Ureter (tissue), 1 donor: ENCODE measurements at places on chromosomes 12 and 14. TPM values are rescaled to one million over a fixed set of nuclear protein-coding genes. Genes with fewer than 3 reads are reported as not detected.

The APOF gene
- not detected for total RNA-seq

The IFI27L2 gene
- 29.1 TPM for total RNA-seq

The TMEM121 gene
- total RNA-seq: 1.1 TPM

The CDH24 gene
- 3.7 TPM for total RNA-seq

The ADGRD1 gene
- total RNA-seq: 80.2 TPM

The IFNG-AS1 gene
- 0.49 TPM for total RNA-seq

The ITGB7 gene
- total RNA-seq: 15.8 TPM

The RNASE8 gene
- total RNA-seq: not detected

The TMEM63C gene
- 0.55 TPM for total RNA-seq

DNA sequence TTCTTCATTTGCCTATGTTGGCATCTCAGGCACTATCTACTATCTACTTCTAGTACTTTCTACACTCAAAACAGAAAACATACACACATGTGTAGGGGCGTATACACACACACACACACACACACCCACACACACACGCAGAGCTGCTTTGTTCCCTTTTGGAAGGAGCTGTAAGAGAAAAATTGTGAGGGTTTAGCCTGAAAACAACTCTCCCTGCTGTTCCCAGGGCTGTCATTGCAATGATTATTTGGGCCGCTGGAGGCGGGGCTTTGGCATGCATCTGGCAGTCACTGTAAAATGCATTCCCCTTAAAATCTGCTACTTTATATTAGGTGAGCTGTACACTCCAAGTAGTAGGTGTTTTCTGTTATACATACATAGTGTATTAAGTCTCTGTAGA is 29.1 kb upstream of the SLC38A2 start:
- no peak for DNase-seq

DNA sequence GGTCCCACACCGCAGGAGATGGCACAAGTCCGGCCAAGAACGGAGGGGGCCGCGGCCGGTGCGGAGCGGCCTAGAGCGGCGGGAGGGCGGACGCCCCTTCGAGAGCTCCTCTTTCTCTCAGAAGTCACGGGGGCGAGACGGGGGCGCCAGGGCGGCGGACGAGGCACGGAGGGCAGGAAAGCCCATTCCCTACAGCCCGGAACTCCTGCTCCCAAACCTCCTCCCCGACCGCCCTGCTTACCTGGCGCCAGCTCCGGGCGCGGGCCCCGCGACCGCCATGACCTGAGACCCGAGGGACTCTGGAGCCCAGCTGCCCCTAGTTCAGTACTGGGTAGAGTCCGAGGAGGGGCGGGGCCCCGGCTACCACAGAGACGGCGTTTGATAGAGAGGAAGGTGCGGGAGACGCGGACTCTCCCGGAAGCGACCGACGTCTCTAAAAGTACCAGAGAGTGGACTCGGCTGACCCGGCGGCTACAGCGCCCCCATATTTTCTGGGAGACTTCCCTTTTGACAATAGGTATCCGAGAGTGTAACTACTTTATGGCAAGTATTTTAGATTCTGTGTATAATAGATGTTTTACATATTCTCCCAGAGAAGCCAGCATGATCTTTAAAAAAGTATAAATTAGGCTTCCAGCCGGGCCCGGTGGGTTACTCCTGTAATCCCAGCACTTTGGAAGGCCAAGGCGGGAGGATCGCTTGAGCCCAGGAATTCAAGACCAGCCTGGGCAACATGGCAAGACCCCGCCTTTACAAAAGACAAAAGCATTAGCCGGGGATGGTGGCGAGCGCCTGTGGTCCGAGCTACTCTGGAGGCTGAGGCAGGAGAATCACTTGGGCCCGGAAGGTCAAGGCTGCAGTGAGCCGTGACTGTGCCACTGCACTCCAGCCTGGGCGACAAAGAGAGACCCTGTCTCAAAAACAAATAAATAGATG is at the start of gene ABCD4:
Gene ABCD4 (minus strand): TSS at position 301 of the 936 bp plus-strand sequence. CDS start 22 bp downstream, at position 279.
- peak; percentile 93 for DNase-seq

DNA sequence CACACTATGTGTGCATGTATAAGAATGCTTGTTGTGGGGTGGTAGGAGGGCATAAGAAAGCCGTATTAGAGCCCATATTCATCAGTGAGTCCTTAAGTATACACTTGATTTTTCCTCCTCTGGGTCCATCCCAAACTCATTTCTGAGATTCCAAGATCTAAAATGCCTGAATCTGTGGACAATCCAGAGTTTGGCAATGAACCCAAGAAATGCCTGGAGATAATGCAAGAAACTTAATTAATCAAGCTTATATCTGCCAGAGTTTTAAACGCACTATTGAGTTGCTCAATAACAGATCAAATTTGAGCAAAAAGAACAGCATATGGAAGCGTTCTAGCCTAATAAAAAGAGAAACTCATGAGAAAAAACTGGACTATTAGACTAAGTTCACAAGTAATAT is 143.4 kb upstream of the NAV3 start:
- DNase-seq: no peak

- no peak for DNase-seq
Measured at GRCh38 chr14:94058674-94059138, 22.3 kb downstream of the DDX24 start.

DNA sequence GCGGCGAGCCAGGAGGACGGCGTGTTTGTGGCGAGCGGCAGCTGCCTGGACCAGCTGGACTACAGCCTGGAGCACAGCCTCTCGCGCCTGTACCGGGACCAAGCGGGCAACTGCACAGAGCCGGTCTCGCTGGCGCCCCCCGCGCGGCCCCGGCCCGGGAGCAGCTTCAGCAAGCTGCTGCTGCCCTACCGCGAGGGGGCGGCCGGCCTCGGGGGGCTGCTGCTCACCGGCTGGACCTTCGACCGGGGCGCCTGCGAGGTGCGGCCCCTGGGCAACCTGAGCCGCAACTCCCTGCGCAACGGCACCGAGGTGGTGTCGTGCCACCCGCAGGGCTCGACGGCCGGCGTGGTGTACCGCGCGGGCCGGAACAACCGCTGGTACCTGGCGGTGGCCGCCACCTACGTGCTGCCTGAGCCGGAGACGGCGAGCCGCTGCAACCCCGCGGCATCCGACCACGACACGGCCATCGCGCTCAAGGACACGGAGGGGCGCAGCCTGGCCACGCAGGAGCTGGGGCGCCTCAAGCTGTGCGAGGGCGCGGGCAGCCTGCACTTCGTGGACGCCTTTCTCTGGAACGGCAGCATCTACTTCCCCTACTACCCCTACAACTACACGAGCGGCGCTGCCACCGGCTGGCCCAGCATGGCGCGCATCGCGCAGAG is 873 bp downstream of the PLXNC1 start:
- no peak for DNase-seq

- DNase-seq: no peak
Measured at GRCh38 chr12:130989391-130989790, 35.7 kb downstream of the ADGRD1 start.

- DNase-seq: no peak
Measured at GRCh38 chr14:86038387-86039042, 508.6 kb downstream of the FLRT2 start.

GRCh38 chr14:103782376-103782775 is 65.0 kb downstream of the PPP1R13B start:
- DNase-seq: no peak

- no peak for DNase-seq
Measured at GRCh38 chr12:39124768-39125167, 219.4 kb upstream of the CPNE8 start.

DNA sequence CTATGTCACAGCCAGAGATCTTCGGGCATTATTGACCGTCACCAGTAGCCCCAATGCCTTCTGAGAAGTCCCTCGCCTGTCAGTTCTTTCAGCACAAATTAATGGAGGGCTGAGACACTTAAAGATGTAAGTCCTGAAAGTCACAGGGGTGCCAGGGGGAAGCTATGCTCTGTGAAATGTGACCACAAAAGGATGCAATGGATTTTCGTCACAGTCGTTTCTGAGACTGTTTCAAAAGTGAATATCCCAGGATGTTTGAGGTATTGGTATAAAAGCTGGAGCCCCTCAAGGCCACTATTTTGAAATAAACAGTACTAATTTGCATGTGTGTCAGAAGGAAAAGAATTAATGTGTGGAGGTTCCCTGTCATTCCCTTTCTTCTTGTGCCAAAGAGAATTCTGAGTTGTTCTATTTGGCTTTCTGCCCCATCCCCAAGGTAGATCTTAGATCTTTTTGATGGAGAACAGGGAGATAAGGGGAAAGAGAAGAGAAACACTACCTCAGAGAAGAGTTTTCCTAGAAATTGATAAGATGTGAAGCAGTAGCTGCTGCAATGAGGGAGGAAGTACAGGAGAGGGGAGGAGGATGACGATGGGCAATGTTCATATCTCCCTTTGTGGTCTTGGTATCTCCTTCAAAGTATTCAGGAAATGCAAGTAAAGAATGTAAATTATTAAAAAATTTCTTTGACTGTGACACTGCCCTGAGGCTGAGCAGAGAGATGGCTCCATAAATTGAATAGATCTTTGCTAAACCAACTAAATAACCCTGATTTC is 101.8 kb upstream of the NAP1L1 start:
- DNase-seq: no peak

GRCh38 chr12:69417741-69418167 is 52.4 kb upstream of the FRS2 start:
- DNase-seq: no peak

- DNase-seq: no peak
Measured at GRCh38 chr12:7061138-7061537, 620 bp downstream of the C1S start.

GRCh38 chr12:45017916-45018315 is 33.0 kb downstream of the DBX2 start:
- DNase-seq: no peak

DNA sequence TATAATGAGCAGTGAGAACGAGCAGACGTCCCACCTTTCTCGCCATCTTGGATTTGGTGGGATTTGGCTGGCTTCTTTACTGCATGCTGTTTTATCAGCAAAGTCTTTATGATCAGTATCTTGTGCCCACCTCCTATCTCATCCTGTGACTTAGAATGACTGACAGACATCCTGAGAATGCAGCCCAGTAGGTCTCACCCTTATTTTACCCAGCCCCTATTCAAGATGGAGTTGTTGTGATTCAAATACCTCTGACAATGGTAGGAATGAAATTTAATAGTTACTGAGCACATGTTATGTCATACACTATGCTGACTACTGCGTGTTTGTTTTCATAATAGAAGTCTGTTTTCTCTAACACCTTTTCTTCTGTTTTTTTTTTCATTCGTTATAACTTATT is 1.9 kb downstream of the TMTC3 start:
- no peak for DNase-seq

GRCh38 chr14:24277606-24278321 is 6.4 kb upstream of the RABGGTA start:
- no peak for DNase-seq

DNA sequence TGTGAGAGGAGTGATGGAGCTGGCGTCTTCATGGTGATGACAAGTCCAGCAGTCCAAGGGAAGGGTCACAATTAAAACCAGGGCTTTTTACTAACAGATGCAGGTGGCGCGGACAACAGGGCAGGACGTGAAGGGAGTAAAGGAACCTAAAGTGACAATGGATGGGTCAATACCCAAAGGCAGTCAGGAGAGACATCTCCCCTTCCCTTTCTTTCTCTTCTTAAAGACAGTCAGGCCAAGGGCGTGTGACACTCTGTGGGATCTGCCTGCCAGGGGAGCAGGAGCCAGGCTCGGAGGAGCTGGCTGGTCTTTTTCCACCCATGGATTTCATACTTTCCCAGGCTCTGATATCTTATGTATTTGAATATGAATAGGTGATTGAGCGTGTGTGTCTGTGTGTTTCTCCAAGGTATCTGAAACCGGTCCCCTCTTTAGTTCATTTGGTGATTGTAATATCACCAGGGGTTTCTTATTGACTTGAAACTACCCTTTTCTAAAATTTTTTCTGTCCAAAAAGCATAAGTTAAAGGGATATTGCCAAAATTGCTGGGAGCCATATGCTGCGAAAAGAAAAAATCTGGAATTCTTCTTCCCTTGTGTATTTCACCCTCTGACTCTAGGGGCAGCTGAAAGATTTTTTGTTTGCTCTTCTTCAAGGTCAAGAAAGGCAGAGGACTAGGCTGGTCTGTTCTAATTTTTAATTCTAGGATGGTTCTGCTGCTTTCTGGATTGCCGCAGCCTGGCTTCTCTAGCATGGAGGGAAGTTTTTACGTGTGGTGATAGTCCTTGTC is 61.8 kb downstream of the FBXL14 start:
- no peak for DNase-seq

DNA sequence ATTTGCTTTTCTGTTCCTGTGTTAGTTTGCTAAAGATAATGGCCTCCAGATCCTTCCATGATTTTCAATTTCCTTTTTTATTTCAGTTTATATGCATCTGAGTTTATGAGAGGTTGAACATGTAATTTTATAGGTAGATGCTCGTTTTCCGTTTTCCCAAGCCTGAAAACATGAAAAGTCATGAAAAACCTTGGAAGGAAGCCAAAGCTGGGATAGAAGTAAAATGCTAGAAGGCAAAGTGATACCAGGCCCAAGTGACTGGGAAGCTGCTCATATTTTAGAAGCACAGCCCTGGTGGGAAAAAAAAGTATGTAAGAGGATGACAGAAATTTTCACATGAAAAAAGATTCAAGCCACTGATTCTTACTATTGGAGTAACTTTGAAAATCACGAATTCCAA is 290.8 kb downstream of the PRKD1 start:
- DNase-seq: no peak
